Effector memory CD4-positive, alpha-beta T cell (primary cell): ENCODE measurements at places on chromosomes 1 and 21.
A peak's percentile ranks its signal among the peaks of the same experiment; 100 is the strongest.

GRCh38 chr1:47179988-47180563 is 9.8 kb downstream of the PDZK1IP1 start:
- no peak for DNase-seq
- H3K36me3 ChIP-seq: no peaks in the 10 kb centered on the region
- peaks cover 3% of the 10 kb centered on the region for H3K4me1 ChIP-seq
- no peak overlapping the region for H3K27ac ChIP-seq

DNA sequence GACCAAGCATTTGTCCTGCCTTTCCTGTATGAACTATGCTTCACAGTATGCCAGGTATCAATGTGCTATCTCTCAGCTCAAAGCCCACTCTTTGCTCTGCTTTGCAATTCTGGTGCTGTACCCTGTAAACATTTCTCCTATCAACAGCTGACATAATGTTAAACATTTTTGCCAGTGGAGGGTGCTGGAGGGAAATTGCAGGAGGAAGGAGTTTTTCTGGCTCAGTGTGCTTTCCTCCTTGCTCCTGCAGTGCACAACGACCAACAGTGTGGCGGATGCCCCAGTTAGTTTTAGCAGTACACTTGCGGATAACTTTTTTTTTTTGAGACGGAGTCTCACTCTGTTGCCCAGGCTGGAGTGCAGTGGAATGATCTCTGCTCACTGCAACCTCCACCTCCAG is 67.1 kb upstream of the PTGFRN start:
- no peak overlapping the region for H3K4me3 ChIP-seq
- H3K4me1 ChIP-seq: no peaks in the 10 kb centered on the region
- no peaks in the 10 kb centered on the region for H3K27me3 ChIP-seq
- H3K27ac ChIP-seq: no peak overlapping the region
- no peak for DNase-seq

- no peaks in the 10 kb centered on the region for H3K36me3 ChIP-seq
- no peaks in the 10 kb centered on the region for H3K27me3 ChIP-seq
- H3K4me1 ChIP-seq: no peaks in the 10 kb centered on the region
- H3K27ac ChIP-seq: no peak overlapping the region
These were observed 68.5 kb downstream of the ACBD6 start for GRCh38 chr1:180433873-180434272.

- H3K4me3 ChIP-seq: no peak overlapping the region
- no peak overlapping the region for H3K27ac ChIP-seq
- peaks cover 14% of the 10 kb centered on the region for H3K27me3 ChIP-seq
These were observed 722 bp downstream of the LHX8 start for GRCh38 chr1:75134647-75135572.

DNA sequence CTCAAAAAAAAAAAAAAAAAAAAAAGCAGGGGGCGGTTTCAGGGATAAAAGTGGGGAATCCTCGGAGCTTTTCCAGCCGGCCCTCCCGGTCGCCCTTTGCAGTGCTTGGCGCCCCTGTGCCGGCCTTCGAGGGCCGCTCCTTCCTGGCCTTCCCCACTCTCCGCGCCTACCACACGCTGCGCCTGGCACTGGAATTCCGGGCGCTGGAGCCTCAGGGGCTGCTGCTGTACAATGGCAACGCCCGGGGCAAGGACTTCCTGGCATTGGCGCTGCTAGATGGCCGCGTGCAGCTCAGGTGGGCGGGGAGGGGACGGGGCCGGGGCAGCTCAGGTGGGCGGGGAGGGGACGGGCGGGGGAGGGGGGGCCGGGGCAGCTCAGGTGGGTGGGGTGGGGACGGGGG is 25.3 kb downstream of the RNF223 start:
- no peak overlapping the region for H3K4me3 ChIP-seq
- no peak overlapping the region for H3K27ac ChIP-seq
- no peaks in the 10 kb centered on the region for H3K4me1 ChIP-seq

GRCh38 chr1:212542761-212543187 is 65.8 kb upstream of the ATF3 start:
- H3K36me3 ChIP-seq: no peaks in the 10 kb centered on the region
- no peak for DNase-seq
- H3K27me3 ChIP-seq: no peaks in the 10 kb centered on the region
- H3K4me3 ChIP-seq: no peak overlapping the region
- no peaks in the 10 kb centered on the region for H3K4me1 ChIP-seq

- DNase-seq: no peak
- H3K4me1 ChIP-seq: no peaks in the 10 kb centered on the region
- no peak overlapping the region for H3K27ac ChIP-seq
These were observed 35.6 kb downstream of the NTPCR start for GRCh38 chr1:232985882-232986526.

DNA sequence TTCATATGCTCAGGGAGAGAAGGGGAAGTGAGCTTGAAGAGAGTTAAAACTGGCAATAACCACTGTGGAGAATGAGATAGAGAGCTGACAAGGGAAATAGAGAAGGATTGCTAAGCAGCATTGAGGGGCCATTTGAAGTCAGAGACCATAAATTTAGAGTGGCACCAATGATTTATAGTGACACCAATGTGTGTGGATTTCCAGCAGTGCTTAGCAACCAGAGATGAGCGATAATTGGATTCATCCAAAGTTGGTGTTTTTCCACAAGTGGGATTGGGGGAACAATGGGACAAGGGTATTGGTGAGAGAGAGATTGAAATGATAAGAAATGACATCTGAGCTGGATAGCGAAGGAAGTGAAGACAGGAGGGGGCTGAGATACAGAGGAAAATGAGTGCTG is 114.1 kb downstream of the C1orf94 start:
- no peak for DNase-seq
- H3K27ac ChIP-seq: no peak overlapping the region
- no peaks in the 10 kb centered on the region for H3K27me3 ChIP-seq

DNA sequence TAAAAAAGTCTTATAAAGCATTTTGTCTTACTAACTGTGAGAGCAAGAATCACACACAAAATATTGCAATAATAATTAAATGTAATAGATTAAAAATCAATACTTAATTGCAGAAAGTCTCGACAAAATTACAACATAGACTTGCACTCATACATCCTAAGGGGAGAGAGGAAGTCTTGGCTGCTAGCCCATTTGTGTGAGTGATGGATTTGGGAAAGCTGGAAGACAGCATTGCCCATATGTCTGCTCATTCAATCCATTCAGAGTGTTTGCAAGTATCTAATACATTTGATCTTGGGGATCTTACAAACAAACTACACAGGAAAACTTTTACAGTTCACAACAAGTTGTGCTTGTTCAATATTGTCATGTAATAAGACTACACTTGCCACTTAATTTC is 140.5 kb downstream of the COL11A1 start:
- H3K36me3 ChIP-seq: no peaks in the 10 kb centered on the region
- no peak overlapping the region for H3K4me3 ChIP-seq
- no peak for DNase-seq
- no peak overlapping the region for H3K27ac ChIP-seq

DNA sequence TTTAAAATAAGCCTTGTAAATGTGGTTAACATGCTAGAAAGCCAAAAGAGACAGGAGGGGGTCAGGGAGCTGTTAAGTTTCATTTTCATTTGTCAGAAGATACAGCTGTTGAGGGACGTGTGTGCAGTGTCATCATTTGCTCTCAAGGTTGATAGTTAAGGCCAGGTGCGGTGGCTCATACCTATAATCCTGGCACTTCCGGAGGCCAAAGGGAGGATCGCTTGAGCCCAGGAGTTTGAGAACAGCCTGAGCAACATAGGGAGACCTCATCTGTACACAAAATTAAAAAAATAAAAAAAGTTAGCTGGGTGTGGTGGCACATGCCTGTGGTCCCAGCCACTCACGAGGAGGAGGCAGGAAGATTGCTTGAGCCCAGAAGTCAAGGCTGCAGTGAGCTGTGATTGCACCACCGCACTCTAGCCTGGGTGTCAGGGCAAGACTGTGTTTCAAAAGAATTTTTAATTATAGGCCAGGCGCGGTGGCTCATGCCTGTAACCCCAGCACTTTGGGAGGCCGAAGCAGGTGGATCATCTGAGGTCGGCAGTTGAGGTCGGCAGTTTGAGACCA is 22.7 kb downstream of the ZBTB8OS start:
- peaks cover 5% of the 10 kb centered on the region for H3K4me1 ChIP-seq
- no peaks in the 10 kb centered on the region for H3K27me3 ChIP-seq
- peaks cover 9% of the 10 kb centered on the region for H3K36me3 ChIP-seq
- no peak overlapping the region for H3K4me3 ChIP-seq
- no peak for DNase-seq

DNA sequence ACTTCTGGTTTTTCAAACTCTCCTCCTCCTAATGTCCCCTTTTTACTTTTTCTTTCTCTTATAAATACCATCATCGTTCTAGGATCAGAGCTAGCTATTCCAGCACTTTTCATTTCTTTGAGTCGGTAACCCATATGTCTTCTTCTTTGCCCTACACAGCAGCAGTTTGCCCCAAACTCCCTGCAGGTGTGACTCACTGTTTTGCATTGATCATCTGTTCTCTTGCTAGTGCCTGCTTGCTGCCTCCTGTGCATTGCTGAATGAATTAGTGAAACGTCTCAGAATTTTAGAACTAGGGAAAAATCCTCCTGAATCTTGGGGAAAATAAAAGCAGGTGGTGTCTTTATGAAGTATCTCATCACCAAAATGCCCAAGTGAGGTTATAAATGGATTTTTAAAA is 21.7 kb downstream of the KCNK2 start:
- DNase-seq: no peak
- no peaks in the 10 kb centered on the region for H3K36me3 ChIP-seq

DNA sequence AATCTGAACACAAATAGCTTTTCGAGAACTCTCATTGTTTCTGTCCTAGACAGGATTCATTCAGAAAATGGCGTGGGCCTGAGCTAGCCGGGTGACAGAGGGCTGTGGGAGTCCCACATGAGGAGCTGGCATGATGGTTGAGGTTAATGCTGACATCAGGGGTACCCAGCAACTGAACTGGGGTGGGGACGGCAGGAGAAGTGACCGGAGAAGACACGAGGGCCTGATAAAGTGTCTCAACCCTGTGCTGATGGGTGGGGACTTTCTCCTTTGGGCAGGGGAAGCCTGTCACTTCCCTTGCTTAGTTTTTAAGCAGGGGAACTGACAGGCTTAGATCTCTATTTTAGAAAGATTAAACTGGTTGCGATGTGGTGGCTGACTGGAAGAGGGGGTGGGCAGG is 14.6 kb downstream of the CHIT1 start:
- DNase-seq: no peak
- H3K27ac ChIP-seq: no peak overlapping the region
- no peaks in the 10 kb centered on the region for H3K27me3 ChIP-seq
- no peaks in the 10 kb centered on the region for H3K36me3 ChIP-seq

DNA sequence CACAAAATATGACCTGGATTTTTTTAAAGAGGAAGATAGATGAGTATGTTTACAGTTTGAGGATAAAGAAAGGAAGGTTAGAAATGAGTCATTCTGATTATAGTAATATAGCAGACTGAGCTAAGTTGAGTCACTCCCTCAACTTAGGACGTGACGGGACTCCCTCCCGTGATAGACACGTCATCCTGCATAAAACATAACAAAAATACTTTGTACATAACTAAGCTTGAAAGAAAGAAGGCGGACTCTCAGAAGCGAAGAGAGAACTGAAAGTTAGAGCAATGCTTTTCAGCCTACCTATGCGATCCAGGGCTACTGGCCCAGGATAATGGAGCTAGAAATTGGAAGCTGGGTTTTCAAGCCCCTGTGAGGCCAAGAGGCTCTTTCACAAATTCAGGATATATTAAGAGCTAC is 53.0 kb upstream of the DESI2 start:
- H3K36me3 ChIP-seq: no peaks in the 10 kb centered on the region
- no peaks in the 10 kb centered on the region for H3K4me1 ChIP-seq
- no peak overlapping the region for H3K4me3 ChIP-seq
- peak; percentile 5 for DNase-seq
- no peaks in the 10 kb centered on the region for H3K27me3 ChIP-seq

GRCh38 chr1:155944444-155944799 is 3.0 kb downstream of the RXFP4 start:
- DNase-seq: no peak
- peaks cover 46% of the 10 kb centered on the region for H3K4me1 ChIP-seq
- H3K27ac ChIP-seq: no peak overlapping the region
- no peaks in the 10 kb centered on the region for H3K27me3 ChIP-seq
- peaks cover 27% of the 10 kb centered on the region for H3K36me3 ChIP-seq

DNA sequence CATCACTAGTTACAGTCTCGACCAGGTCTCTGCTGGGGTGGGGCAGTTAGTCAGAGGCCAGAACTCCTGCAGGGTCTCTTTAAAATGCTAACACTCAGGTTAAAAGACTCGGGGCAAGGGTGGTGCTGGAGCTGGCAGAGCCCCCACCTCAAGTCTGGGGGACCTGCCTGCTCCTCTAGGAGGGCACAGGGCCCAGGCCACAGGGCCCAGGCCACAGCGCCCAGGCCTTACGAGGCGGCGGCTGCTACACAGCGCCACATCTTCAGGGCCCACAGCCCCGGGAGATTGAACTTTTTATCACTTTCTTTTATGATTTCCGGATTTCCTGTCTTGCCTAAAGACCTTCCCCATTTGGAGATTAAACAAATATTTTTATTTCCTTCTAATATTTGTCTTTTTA is 10.4 kb downstream of the MPZ start:
- H3K27me3 ChIP-seq: no peaks in the 10 kb centered on the region
- H3K27ac ChIP-seq: no peak overlapping the region
- no peak overlapping the region for H3K4me3 ChIP-seq
- no peak for DNase-seq

- no peak overlapping the region for H3K27ac ChIP-seq
- no peaks in the 10 kb centered on the region for H3K27me3 ChIP-seq
- no peaks in the 10 kb centered on the region for H3K36me3 ChIP-seq
- DNase-seq: no peak
- no peaks in the 10 kb centered on the region for H3K4me1 ChIP-seq
These were observed 137.3 kb upstream of the USH2A start for GRCh38 chr1:216560527-216560926.

GRCh38 chr1:116825720-116826438 is 71.6 kb downstream of the CD2 start:
- peaks cover 7% of the 10 kb centered on the region for H3K4me1 ChIP-seq
- no peaks in the 10 kb centered on the region for H3K27me3 ChIP-seq
- H3K27ac ChIP-seq: no peak overlapping the region
- DNase-seq: no peak
- no peak overlapping the region for H3K4me3 ChIP-seq

GRCh38 chr1:207888652-207889051 is 22.3 kb downstream of the CD34 start:
- no peaks in the 10 kb centered on the region for H3K36me3 ChIP-seq
- DNase-seq: no peak
- no peaks in the 10 kb centered on the region for H3K27me3 ChIP-seq
- H3K27ac ChIP-seq: no peak overlapping the region

- no peaks in the 10 kb centered on the region for H3K36me3 ChIP-seq
- no peaks in the 10 kb centered on the region for H3K27me3 ChIP-seq
These were observed 31.8 kb upstream of the CITED4 start for GRCh38 chr1:40893946-40894345.

- H3K27ac ChIP-seq: no peak overlapping the region
- DNase-seq: no peak
- no peaks in the 10 kb centered on the region for H3K27me3 ChIP-seq
- H3K36me3 ChIP-seq: no peaks in the 10 kb centered on the region
- H3K4me3 ChIP-seq: no peak overlapping the region
These were observed 15.4 kb downstream of the RIMS3 start for GRCh38 chr1:40650075-40650474.
